Posterior vena cava (tissue), 2 donors: ENCODE measurements at places on chromosomes 12 and 14. TPM values are rescaled to one million over a fixed set of nuclear protein-coding genes. Genes with fewer than 3 reads are reported as not detected.

GRCh38 chr14:104856869-104857860 lies 7.9 kb upstream of the CEP170B start:
- peak; percentile 68 for DNase-seq

Gene FGF6
- total RNA-seq = not detected

DNA sequence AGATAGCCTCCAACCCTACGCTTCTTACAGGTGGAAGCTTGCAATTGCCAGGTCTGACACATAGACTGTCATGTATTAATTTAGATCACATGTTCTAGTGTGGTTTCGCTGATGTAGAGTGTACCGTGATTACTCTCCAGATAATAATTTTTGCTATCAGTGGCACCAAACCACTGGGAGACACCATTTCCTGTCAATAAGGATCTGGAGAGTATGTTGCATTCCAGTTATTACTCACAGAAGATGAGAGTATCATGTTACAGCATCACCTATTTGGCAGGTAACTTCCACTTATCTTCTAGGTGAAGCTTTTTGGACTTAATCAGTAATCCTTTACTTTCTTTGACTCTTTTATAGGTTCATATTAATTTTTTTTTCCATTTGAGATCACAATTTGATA lies 147.2 kb downstream of the HELB start:
- no peak for DNase-seq

GRCh38 chr14:50943261-50943942 lies 881 bp downstream of the PYGL start:
- DNase-seq = peak; percentile 87

DNA sequence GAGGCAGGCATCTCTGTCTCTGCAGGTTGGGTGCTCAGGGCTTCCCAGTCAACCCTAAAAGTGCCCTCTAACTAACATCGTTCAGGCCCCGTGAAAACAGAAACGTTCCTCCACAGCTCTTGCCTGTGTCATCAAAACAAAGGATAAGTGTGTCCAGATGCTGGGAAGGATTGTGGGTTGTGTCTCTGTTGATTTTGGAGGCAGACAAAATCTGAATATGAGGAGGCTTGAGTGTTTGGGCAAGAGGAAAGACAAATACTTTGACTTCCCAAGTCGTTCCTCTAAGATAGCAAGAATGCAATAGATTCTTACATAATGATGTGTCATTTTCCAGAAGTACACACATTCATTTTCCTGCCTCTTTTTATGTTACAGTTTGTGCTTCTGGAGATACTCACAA lies 52.9 kb downstream of the SERPINA3 start:
- DNase-seq = no peak

Gene KRT3
- total RNA-seq = not detected

DNA sequence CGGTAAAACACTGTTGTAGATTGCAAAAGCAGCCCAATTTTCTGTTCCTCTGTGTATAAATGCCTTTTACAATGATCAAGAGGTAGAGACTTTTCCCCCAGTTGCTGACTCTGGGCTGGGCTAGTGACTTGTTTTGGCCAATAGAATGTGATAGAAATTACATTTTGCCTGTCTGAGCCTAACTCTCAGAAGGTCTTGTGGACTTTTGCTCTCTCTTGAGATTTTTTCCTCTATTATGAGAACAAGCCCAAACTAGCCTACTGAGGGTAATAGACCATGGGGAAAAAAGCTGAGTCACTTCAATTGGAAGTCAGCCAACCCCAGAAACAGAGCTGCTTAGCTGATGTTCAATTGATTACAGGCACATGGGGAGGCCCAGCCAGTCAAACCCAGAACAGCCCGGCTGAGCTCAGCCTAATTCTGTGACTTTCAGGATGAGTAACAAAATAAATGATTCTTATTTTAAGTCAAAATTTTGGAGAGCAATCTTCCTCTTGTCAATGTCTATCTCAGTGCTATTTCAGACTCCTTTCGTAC lies 61.4 kb downstream of the MYF5 start:
- peak; percentile 69 for DNase-seq

GRCh38 chr12:64427988-64428387 lies 23.8 kb downstream of the XPOT start:
- DNase-seq = no peak

- DNase-seq = no peak
Measured at GRCh38 chr14:103782376-103782775, 65.0 kb downstream of the PPP1R13B start.

DNA sequence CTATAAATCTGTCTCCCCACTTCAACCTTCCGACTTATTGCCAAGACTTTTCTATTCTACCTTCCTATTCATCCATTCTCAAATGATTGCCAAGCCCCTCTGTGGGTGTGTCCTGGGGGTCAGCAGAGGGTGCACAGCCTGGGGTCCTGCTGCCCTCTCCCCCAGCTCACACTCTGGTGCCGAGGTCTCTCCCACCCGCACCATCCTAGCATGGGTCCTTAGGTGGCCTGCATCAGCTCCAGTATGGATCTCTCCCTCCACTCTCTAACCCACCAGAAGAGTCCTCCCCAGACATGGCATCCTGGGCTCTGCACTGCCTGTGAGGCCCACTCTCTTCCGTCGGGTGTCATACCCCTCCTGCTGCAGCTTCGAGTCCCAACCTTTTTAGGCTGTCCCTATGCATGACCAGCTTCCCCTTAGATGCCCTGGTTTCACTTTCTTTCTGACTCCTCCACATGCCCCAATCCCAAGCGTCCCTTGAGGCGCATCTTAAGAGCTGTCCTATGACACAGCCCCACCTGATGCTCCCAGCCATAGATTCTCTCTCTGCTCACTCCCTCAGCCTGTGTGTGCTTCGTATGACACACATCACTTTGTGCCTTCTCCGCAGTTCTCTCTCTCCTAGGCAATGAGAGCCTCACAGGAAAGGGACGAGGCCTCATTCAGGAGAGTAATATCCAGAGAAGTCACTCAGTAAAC lies 43.9 kb downstream of the GIT2 start:
- no peak for DNase-seq

- DNase-seq = no peak
Measured at GRCh38 chr12:46982629-46983392, 96.6 kb upstream of the PCED1B start.

Gene METTL3
- 29.0 TPM for total RNA-seq

DNA sequence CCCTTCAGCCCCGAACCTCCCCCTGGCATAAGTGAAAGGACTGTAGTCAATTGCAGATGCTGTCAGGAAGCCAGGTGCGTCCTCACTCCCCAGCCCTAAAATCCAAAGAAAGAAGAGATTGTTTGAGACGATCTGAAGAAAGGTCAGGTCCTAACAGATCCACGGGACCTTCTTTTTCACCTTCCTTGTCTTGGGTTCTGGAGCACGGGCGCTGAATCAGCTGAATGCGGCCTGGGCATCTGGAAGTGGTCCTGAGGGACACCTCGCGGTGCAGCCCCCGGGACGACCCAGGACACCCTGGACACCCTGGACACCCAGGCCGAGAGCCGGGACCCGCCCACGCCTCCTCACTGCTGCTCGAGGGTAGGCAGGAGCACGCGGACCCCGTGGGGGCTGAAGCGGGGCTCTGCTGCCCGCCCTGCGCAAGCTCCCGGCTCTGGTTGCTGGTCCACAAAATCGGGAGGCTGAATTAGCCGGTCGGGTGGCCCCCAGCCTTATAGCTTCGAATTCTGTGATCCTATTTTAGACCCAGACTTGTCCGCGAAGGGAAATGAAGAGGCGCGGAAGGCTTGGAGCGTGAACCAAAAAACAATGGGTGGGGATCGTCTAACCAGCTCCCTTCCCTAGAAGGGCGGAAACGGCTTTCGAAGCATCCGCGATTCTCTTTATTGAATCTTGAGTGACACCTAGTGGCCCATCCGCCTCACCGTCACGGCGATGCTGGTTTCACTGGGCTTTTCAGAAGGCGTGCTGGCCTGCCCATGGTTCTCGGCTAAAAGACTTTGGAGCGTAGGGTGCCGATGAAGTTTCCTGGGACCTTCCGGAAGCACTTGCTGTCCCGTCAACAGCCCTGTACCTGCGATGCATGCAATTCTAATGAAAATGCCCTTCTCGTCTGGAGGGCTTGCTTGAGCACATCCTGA lies 46.4 kb upstream of the PLXNC1 start:
- peak; percentile 95 for DNase-seq

Gene PTCSC3
- total RNA-seq = not detected

DNA sequence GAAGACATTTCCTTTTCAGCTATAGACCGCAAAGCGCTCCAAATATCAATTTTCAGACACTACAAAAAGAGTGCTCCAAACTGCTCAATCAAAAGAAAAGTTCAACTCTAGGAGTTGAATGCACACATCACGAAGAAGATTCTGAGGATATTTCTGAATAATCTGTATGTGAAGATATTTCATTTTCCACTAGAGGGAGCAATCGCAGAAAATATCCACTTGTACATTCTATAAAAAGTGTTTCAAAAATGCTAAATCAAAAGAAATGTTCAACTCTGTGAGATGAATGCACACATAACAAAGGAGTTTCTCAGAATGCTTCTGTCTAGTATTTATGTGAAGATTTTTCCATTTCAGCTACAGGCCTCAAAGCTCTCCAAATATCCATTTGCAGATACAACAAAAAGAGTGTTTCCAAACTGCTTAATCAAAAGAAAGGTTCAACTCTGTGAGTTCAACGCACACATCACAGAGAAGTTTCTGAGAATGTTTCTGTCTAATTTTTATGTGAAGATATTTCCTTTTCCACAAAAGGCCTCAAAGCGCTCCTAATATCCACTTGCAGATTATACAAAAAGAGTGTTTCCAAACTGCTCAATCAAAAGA lies 643.8 kb upstream of the ALG10B start:
- DNase-seq = no peak

Gene CD27
- 0.43 TPM for total RNA-seq

Gene NRIP2
- total RNA-seq = 3.7 TPM

GRCh38 chr12:126198966-126199692 lies 1133.9 kb downstream of the AACS start:
- no peak for DNase-seq

Gene ANKRD33
- not detected for total RNA-seq

- DNase-seq = no peak
Measured at GRCh38 chr12:41972598-41972997, 172.1 kb downstream of the GXYLT1 start.

- no peak for DNase-seq
Measured at GRCh38 chr12:33484161-33484560, 44.5 kb upstream of the SYT10 start.

Gene TRMT61A
- total RNA-seq = 18.0 TPM

GRCh38 chr14:77306851-77307496 lies 13.7 kb downstream of the POMT2 start:
- no peak for DNase-seq

GRCh38 chr14:33740531-33740930 lies 210.3 kb downstream of the EGLN3 start:
- no peak for DNase-seq

DNA sequence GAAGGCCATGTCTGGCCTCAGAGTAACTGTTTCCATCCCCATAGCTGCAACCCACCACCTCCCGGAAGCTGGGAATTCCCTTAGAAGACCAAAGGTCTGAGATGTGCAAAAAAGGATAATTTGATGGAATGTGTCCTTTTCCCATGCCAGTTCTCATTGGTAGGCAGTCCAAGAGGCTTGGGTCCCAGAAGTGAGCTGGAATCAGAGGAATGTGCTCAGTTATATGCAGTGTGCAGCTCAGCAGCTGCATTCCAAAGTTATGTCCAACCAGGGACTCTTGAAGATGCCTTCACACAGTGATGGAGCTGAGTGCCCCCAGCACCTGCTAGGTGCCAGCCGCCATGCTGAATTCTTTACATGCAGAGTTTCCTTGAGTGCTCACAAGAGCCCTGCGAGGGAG lies 583.9 kb upstream of the TBX3 start:
- DNase-seq = no peak

GRCh38 chr14:26775765-26776563 lies 178.1 kb upstream of the NOVA1 start:
- DNase-seq = no peak

GRCh38 chr12:52006726-52007157 lies at the start of gene TAMALIN:
Gene TAMALIN (plus strand): TSS chr12:52006946. CDS start chr12:52007020, 74 bp downstream.
- peak; percentile 92 for DNase-seq

GRCh38 chr12:4766445-4766844 lies 46.2 kb downstream of the GALNT8 start:
- DNase-seq = no peak

- DNase-seq = no peak
Measured at GRCh38 chr12:20585055-20585625, 110.0 kb upstream of the SLCO1C1 start.

Gene FIGNL2
- total RNA-seq = 1.0 TPM

Gene RIN3
- total RNA-seq = 34.0 TPM

DNA sequence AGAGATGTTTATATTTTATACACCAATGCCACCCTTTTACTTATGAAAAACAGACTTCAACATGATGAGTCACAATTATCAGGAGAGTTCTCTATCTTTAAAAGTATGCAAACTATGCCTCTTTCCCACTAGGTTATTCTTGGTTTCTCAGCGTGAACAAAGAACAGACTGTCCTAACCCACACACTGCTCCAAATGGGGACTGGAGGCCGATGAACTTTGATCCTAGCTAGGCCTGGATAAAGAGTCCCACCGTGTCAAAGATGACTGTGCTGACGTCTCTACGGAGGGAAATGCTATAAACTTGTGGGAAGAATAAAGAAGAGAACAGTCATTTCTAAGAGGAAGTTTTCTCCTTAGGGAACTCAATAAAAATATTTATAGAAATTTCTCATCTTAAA lies 160.1 kb downstream of the EPS8 start:
- peak; percentile 85 for DNase-seq

DNA sequence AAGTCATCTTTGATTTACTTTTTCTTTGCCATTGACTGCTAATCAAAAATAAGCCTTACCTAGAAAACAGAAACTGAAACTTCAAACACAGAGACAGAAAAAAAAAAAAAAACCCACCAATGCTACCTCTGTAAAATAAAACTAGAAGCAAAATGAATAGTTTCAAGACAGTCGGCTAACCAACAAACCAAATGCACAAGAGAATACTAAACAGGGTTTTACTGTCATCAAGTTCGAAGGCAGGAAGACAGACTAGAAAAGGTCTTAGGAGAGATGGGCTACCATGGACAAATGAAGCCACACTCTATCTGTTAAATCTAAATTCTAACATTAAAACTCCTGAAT lies 59.5 kb downstream of the SEL1L start:
- no peak for DNase-seq

Gene NKX2-8
- total RNA-seq = not detected

DNA sequence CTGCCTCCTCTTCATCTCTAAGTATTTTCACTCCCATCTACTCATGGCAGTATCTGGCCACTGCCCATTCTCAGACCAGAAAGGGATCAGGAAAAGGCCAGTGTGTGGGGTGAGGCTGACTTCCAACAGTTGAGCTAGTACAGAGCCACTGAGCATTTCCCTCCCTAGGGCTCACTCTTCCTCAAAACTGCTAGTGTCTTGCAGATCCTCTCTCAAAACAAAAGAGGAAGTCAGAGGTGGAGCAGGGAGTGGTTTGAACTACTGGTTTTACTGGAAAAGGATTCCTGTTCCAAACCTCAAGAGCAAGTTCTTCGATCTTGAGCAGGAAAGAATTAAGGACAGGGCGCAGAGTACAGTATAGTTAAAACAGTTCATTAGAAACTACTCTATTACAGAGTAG lies 11.7 kb upstream of the RNASE10 start:
- DNase-seq = no peak

Gene HOTAIR
- total RNA-seq = 4.8 TPM

Gene BAG5
- 30.4 TPM for total RNA-seq

DNA sequence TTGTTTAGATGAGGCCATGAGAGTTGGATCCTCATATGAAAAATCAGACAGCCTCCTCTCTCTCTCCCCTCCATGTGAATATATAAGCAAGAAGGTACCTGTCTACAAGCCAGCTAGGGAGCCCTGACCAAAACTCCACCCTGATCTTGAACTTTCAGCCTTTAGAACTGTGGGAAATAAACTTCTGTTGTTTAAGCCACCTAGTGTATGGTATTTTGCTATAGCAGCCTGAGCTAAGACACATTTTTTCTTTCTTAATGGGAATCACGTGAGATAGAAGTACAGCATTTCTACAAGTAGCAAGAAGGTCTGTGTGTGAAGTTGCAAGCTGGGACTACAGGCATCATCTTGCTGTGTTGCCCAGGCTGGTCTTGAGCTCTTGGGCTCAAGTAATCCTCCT lies 16.3 kb upstream of the ABHD12B start:
- DNase-seq = no peak
